Occipital lobe (tissue), 3 donors: ENCODE measurements at places on chromosomes 6 and 20.

DNA sequence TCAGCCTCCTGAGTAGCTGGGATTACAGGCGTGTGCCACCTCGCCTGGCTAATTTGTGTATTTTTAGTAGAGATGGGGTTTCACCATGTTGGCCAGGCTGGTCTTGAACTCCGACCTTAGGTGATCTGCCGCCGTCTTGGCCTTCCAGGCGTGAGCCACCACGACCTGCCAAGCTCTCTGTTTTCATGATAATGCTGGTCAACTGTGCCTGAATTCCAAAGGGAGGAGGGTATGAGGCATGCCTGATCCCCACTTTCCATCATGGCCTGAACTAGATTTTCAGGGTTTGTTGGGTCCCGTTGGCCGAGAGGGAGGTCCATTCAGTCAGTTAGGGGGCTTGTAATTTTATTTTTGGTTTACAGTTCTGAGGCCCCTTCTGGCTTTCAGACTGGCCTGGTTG is 28.0 kb upstream of the ANGPT4 start:
- no peak for DNase-seq

- no peak for DNase-seq
Measured at GRCh38 chr6:13339863-13340630, 11.7 kb upstream of the TBC1D7 start.

GRCh38 chr6:50087231-50087954 is 37.7 kb upstream of the DEFB112 start:
- no peak for DNase-seq

- DNase-seq, result no peak
Measured at GRCh38 chr6:169915769-169916550, 164.5 kb downstream of the ERMARD start.

DNA sequence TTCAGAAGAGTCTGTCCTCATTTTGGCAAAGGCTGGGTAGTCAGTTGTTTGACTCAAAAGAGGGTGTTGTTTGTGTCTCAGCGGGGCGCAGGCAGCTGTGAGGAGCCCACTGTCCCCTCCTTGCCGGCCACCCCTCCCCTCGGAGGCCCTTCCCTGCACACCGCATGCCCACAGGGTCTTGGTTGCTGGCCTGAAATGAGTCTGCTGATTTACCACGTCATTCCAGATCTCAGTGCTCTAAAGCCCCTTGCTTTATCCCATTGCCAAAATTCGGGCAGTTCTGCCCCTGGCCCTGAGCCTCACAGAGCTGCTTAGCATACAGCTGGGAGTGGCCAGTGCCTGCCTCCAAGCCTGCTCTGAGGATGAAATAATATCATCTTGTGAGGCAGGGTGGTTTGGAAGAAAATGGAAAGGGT is 220.7 kb downstream of the UST start:
- DNase-seq, result no peak

GRCh38 chr6:169810066-169810989 is 58.9 kb downstream of the ERMARD start:
- no peak for DNase-seq

DNA sequence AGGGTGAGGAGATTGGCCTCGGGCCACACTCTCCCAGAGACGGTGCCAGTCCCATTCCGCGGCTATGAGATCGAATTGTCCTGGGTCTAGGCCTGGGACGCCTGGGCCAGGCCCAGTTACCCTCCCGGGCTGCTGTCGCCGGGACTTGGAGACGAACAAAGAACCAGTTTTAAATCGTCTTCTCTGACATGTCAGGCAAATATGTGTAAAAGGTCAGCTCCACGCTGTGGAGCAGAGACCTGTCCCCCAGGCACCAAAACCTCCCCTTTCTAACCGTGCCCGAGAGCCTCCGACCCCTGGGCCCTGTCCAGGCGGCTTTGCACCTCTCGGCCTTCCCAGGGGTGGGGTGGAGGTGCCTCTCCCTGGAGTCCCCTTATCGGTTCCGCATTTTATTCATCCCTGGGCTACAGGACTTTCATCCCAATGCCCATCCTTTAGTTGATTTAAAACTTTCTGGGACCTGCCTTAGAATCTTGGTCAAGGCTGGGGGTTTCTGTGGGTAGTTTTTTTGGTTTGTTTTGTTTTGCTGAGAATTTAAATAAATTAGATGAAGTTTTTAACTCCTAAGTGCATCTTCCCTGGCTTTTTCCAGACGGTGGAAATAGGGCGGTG is 5.8 kb upstream of the TFAP2A start:
- DNase-seq, result no peak

- no peak for DNase-seq
Measured at GRCh38 chr20:4059606-4060005, 44.2 kb upstream of the RNF24 start.

- DNase-seq, result peak; percentile 60
Measured at GRCh38 chr6:124962639-124963415, 590 bp downstream of the RNF217 start.

DNA sequence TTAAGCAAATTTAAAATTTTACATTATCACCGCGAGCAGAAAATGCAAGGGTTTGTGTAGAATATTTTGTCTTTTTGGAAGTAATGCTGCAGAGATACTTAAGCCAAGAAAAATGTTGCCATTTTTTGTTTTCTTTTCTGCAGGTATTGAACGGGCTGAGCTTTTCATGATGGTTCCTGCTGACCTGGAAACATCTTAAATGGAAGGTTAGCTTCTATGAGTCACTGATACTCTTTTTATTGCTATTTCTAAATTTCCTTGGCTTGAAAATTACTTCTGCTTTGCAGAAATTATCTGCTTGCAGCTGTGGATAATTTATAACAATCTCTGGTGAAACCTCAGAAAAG is 12.7 kb downstream of the SYTL3 start:
- DNase-seq, result no peak

- no peak for DNase-seq
Measured at GRCh38 chr20:23233341-23233740, 117.2 kb upstream of the NXT1 start.

GRCh38 chr20:4441871-4442270 is 279.8 kb upstream of the PRND start:
- no peak for DNase-seq

DNA sequence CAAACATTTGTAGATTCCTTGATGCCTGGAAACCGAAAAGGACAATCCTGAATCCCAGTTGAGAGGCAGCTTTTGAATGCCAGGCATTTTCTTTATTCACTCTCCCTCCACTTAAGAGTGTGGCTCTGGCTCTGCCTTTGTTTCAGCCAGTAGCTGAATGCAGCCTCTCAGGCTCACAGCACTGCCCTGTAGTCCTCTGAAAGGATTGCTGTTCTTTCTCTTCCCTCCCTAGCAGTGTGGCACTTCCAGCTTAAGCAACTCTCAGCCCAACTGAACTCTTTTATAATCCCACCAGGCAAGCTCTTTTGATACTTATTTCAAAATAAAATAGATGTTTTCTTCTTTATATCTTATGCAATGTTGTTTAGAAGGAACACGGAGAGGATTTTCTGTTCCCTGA is 415.6 kb downstream of the GJA1 start:
- DNase-seq, result no peak

GRCh38 chr6:38311201-38311600 is 328.5 kb downstream of the BTBD9 start:
- DNase-seq, result no peak

GRCh38 chr20:32153771-32154170 is 44.3 kb downstream of the TM9SF4 start:
- DNase-seq, result no peak

- no peak for DNase-seq
Measured at GRCh38 chr6:169783401-169783800, 32.0 kb downstream of the ERMARD start.
